ENCODE measurements at places on chromosomes 6 and 20.

DNA sequence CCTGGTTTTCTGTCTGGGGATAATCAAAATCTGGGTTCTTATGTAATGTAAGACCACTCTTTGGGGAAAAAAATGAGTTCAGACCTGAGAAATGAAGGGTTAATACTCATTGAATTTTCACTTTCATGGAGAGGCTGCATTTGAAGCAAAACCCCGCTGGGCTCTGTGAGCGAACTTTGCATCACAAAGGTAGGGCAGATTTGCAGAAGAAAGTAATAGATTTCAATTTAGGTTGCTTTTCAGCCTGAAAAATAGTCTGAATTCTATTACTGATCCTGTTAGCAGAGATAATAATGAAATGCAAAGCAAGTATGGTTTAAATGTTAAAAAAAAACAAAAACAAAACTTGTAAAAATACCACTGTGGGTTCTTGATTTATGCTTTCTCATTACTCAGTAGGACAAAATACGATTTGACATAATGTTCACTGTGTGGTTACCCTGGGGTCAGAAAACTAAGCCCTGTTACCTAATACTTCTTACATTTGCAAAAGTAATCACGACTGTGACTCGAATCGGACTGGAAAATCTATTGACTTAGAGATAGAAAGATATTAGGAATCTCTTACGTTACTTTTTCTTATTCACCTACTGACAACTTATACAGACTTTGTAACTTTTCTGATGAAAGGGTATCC lies 72.2 kb downstream of the UST start:
- DNase-seq = no peak

GRCh38 chr20:35311409-35311808 lies 19.2 kb upstream of the FAM83C start:
- DNase-seq = no peak

DNA sequence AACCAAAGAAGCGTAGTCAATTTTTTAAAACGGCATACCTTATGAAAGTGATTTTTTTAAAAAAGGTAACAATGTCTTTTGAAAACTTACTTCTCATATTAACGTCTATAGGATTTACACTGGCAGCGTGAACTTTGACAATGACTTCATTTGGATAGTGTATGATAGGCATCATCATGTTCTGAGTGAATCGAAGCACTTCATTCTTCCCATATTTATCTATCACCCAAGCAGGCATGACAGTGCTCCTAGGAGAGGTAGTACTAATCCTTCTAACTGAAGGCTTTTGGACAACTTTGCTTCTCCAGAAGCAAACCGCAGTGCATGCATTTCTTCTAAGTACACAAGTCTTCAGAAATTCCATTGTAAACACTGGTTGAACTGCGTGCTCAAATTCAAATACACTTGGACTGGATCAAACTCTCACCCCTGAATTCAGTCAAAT lies 618 bp downstream of the RTN4IP1 start:
- DNase-seq = no peak

- DNase-seq = no peak
Measured at GRCh38 chr6:34149831-34150400, 4.0 kb upstream of the GRM4 start.

DNA sequence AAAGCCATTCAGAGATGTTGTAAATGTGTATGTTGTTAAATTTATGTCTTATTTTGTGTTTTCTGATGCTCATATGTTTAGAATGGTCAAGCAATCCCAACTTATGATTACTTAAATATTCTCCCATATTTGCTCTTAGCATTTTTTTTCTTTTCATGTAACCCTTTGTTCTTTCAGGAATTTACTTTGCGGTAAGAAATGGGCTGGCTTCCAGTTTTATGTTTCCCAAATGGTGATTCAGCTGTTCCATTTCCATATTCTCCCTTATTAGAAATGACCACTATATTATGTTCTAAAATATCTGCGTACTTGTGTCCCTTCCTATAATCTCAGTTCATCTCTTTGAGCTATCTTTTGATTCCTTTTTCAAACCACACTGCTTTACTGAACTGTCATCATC lies 113.7 kb downstream of the CDH26 start:
- no peak for DNase-seq
